ENCODE measurements at places on chromosomes 6 and 20.

DNA sequence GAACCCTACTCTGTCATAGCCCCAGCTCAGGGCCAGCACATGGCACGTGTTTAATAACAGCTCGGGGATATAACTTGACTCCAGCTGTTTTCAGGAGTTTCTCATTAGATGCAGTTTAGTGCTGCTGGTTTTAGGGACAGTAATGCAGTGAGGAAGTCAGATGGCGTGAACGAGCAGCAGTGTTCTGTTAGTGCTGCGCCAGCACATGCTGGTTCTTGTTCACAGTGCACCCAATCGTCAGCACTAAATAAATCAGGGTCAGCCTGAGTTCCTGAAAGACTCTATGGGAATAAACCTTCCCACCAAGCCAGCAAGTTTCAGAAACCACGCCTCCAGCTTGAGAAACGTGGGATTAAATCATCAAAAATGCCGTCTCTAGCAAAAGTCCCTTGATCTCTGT lies 235.9 kb upstream of the SUPT3H start:
- no peak for DNase-seq

DNA sequence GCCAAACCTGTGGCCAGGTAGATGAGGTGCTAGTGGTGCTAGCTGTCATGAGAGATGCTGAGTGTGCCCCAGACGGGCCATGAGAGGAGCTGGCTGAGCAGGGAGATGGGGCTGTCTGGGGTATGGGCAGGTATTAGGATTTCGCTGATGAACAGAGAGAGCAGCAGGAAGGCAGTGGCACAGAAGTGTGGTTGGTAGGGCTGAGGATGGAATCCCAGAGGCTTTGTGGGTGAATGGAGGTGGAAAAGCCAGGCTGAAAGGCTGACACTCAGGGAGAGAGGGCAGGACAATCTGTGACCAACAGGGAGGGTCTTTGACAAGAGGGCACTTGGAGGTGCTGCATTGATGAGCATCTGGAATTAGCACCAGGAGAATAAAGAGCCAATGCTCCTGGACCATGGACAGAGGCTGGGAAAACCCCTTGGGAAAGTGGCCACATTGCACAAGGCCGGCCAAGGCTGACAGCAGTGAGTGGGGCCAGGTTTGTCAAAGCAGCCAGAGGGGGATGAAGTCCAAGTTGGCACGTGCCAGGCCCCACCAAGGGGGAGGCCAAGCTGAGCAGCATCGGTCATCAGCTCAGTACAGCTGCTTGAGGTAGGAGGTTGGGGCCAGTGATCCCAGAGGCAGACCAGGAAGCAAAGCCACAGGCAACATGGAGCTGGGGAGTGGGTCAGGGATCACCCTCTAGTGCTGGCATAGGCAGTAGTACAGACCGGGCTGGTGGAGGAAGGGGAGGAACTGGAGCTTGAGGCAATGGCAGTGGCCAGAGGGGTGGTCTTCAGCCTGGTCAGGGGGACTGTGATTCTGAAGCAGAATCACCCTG lies 19.7 kb upstream of the SGK2 start:
- no peak for DNase-seq

GRCh38 chr6:152441902-152442301 lies 195.3 kb downstream of the SYNE1 start:
- no peak for DNase-seq

GRCh38 chr20:23928788-23929187 lies 49.2 kb upstream of the CST5 start:
- no peak for DNase-seq

GRCh38 chr6:125377621-125378020 lies 75.9 kb upstream of the HDDC2 start:
- no peak for DNase-seq

- DNase-seq, result no peak
Observed at GRCh38 chr6:16183187-16183664, 54.3 kb downstream of the MYLIP start.

DNA sequence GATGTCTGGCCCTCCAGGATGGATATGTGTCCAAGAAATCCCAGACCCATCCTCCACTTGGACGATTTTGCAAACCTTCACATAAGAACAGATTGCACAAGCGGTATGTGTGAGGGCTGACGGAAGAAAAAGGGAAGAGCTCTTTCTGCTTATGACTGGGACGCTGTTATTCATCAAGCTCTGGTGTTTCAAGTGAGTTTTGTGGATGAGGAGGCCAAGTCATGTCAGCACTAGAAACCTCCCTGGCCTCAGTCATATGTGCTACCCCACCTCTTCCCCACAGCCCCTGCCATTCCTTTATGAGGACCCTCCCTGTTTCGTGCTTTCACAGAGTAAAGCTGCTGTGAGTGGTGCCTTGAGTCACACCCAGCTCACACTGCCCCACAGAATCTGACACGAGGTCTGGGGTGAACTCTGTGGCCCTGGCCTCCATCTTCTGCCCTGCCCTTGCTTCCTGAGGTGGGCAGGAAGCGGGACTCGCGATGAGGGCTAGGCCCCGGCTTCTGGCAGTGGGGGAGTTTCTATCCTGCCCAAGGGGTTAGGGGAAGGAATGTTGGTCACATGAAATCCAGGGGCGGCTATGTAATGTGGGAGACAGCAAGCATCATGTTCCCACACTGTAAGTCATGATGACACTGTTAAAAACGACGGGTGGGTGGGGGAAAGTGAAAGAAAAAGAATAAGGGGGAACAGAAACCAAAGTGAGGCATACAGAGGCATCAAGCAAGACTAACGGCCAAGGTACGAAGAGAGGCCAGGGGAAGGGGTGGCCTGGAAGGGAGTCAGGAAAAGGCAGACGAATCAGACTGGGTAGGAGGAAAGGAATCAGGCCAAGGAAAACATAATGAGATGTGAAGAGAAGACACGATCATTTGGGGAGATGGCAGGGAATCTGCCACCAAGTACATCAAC lies 78.1 kb downstream of the PRDM1 start:
- no peak for DNase-seq

- DNase-seq, result no peak
Observed at GRCh38 chr6:4853782-4854511, 77.7 kb downstream of the CDYL start.

GRCh38 chr6:155389130-155389529 lies 66.5 kb downstream of the NOX3 start:
- no peak for DNase-seq

DNA sequence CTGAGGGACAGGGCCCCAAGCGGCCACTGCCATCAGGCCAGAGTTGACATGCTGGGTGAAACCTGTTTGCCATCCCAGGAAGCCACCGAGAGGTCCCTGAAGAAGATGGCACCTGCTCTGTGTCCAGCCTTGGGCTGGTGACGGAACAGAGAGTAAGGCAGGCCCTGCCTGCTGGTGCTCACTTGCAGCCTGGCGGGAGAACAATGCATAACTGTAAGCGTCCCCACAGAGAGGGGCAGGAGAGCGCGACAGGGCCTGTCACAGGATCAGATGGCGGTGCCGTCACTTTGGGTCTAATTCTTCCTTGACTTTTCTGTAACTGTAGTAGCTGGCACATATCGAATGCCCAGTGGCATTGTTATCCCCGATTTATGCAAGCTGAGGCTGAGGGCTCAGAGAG lies 29.0 kb upstream of the VSTM2L start:
- no peak for DNase-seq

GRCh38 chr6:38261626-38262025 lies 378.1 kb downstream of the BTBD9 start:
- DNase-seq, result no peak

DNA sequence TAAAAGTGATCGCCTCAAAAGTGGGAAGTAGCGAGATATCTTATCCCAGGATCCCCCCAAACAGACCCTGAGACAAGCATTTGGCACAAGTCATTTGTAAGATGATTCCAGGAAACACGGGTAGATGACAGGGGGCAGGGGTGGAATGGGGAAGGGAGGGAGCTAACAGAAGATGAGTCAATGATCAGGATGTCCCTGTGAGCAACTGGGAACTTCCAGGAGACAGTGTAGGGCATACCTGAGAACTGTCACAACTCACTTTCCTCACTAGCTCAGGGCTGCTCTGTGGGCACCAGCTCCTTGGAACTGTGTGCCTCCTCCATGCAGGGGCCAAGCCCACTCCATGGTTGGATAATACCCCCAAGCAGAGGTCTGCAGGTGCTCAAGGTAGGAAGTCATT lies 38.5 kb upstream of the VSX1 start:
- no peak for DNase-seq

DNA sequence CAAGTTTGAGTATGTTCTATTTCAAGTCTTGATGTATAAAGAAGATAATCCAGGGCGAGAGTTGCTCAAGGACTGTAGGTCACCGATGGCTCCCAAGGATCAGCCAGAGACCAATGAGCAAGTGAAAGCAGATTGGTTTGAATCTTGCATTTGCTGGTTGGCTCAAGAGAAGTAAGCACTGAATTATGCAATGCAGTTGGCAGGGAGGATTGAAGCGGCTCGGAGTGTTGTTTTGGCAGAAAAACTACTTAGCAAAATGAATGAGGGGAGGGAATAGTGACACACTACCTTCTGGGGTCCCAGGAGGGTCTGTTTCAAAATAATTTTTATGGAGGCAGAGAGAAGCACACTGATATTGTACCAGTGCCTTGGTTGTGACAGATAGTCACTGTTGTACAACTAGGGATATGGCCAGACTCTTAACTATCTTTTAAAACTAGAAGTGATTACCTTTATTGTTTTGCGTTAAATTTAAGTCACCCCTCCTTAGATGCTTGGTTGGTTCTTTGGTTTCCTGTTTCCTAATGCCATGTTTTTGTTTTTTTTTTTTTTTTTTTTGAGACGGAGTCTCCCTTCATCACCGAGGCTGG lies 15.7 kb downstream of the SASH1 start:
- DNase-seq, result no peak

DNA sequence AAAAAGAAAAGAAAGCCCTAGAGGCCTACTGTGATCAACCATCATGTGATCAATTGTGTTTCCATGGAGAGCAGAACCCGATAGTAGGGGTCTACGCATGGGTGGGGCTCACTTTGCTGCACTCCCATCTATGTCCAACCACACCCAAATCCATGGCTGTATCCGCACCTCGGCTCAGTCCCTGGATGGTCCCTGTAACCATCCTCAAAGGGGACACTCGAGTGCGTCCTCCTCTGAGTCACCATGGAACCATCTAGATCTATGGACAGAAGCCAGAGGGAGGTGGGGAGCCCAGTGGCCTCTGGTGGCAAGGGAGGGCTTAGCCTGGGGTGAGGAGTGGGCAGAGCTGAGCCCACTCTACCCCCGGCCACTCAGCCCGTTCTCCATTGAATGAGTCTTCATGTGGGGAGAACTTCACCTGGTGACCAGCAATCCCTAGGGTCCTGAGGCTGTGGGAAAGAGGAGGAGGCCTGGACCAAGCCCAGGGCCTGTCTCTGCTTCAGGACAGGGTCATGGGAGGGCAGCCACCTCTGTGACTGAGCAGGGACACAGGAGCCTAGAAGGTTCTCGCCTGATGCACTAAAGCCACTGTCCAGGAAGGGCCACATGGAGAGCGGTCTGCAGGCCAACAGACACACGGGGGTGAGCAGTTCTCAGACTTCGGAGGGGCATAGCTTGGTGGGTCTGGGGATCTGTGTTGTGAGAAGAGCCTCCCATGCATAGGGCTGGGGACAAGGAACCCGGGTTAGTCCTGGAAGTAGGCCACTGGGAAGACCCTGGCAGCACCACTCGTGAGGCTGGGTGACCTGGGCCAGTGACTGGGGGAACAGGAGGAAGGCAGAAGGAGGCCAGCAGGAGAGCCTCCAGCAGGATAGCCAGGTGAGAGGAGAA lies 19.3 kb downstream of the RAET1L start:
- DNase-seq, result no peak
